Hepatic stellate cell (primary cell): ENCODE measurements at places on chromosomes 1 and 21.
A peak's percentile ranks its signal among the peaks of the same experiment; 100 is the strongest.

GRCh38 chr1:61487801-61488200 is 237.1 kb downstream of the TM2D1 start:
- no peak for DNase-seq

DNA sequence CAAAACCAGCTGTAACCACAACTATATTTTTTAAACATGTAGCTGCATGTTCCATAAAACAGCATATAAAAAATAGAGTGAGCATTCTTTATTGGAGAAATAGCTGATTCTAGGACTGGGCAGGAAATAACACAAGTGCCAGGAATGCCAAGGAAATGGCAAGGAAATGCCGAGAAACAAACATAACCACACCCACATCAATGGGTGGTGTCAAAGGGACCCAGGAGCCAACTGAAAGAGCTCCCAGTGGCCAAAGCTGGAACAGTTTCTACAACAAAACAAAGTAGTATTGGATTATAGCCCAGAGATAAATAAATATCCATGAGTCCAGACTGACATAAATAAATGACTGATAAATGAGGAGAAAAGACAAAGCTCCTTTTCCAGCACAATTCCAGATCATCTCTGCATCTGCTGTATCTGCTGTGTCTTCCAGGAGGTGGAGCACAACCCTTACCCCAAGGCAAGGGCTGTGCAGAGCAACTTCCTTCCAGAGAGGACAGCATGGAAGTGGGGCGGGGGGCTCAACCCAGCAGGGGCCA is 28.1 kb downstream of the ADARB1 start:
- DNase-seq, result peak; percentile 63

DNA sequence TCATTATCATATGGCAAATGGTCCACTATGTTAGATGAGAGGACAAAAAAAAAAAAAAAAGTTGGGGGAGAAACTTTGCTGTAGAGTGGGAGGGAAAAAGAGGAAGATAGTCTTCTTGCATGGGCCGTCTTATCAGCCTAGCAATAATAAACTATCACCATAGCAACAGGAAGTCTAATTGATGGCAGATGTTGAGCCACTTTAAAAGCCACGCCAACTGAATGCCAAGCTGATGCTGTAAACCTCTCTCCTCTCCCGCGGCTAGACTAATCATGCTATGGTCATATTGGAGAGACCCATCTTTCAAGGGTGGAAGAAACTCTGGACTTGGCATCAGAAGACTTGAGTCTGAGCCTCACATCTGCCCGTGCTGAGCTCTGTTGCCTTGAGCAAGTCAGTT is 122.2 kb upstream of the HOOK1 start:
- DNase-seq, result peak; percentile 40

DNA sequence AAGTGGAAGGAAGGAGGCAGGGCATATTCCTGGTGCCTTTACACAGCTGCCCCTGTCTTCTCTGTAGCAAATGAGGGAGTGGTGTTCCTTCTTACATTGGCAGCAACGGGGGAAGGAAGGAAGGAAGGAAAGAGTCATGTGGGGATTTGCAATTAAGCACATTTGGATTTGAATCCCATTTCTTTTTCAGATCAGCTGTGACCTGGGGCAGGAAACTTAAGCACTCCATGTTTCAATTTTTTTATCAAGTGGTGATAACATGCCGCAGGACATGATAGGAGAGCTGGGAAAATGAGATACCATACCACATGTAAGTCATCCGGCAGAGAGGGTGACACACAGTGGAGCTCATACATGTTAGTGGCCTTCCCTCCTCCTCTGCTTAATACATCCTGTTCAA is 186.8 kb downstream of the APP start:
- DNase-seq, result no peak

DNA sequence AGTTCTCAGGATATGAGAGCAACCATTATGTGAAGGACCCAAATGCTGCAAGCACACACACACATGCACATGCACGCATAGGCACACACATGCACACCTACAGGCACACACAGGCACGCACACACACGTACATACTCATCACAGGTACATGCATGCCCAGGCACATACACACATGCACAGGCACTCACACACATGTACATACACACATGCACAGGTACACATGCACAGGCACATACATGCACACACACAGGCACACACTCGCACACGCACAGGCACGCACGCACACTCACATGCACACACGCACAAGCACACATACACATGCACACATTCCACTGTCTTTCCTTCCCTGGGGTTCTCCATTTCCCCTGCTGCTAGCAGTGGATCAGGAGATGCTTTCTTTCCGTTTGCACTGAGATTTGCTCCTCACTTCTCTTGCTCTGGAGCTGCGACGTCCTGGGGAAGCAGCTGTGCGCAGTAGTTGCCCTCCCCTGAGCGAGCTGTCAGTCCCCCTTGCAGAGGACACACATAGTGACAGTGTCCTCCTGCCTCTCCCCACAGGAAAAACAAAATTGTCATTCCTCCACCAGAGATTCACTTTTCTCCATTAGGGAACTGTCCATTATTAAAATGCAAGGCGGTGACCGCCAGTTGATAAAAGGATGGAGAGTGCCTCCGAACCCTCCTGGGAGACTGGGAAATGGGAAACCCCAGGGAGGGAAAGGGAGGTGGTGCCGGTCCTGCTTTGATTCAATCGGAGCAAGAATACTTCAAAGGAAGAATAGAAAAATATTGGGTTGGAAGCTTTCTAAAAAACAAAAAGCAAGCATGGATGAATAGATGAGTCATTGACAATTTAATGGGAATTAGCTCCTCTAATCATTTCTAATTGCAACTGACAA is 69.5 kb downstream of the WDR4 start:
- no peak for DNase-seq

- DNase-seq, result no peak
Measured at GRCh38 chr1:222413436-222413835, 134.5 kb downstream of the HHIPL2 start.

- DNase-seq, result peak; percentile 68
Measured at GRCh38 chr1:22673486-22674409, 20.7 kb downstream of the C1QB start.

DNA sequence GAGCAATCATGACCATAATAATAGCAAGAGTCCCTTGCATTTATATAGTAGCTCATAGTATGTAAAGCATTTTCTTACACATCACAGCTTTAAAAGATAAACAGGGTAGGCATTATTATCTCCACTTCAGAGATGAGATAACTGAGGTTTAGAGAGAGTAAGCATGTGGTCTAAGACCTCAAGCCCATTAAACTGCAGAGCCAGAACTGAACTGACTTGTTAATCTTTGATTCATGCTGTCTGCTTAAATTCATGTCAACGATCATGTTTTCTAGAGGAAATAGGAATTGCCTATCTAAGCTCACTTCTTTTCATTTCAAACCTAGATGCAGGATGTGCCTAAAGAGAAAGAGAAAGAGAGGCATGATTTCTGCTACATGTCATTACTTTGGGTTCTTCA is 524.8 kb downstream of the PTPRC start:
- DNase-seq, result no peak

GRCh38 chr1:230073371-230074035 is 6.5 kb downstream of the GALNT2 start:
- peak; percentile 64 for DNase-seq

DNA sequence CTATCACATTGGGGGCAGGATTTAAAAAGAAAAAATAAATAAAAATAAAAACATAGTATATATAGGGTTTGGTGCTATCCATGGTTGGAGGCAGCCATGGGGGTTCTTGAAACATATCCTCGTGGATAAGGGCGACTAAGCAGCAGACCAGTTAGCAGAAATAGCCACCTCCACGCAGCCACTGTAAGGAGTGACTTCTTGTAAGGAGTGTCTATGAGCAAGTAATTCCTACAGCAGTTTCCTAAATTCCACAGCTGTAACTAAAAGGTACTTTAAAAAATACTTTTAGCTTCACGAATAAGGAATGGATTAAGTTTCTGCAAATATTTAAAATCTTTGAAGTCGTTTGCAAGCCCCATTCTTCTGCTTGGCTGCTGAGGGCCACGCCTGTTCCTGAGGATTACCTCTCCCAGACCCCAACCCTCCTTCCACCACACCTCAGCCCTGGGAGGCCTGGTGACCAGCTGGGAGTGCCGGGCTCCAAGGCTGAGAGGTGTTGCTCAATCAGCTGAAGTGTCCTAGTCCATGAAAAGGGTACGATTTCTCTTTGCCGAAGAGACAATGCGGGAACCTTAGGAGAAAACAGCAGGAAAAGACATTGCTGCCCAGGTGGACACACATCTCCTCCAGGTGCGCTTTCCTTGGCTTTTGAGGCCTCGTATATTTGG is 115.3 kb downstream of the ADSS2 start:
- DNase-seq, result no peak

GRCh38 chr1:21324368-21325141 is 34.3 kb upstream of the ECE1 start:
- DNase-seq, result peak; percentile 90

GRCh38 chr1:42873670-42874069 is 27.3 kb downstream of the ZNF691 start:
- no peak for DNase-seq

- no peak for DNase-seq
Measured at GRCh38 chr1:189429610-189430009, 1048.1 kb downstream of the BRINP3 start.

- no peak for DNase-seq
Measured at GRCh38 chr1:184935920-184936798, 38.1 kb downstream of the NIBAN1 start.

GRCh38 chr1:206930210-206930798 is 8.6 kb upstream of the FCMR start:
- DNase-seq, result no peak

- no peak for DNase-seq
Measured at GRCh38 chr1:53938136-53938830, 7.2 kb downstream of the IFT25 start.

- DNase-seq, result no peak
Measured at GRCh38 chr1:83799594-83799993, 199.3 kb downstream of the TTLL7 start.

GRCh38 chr1:160131803-160132565 is 16.4 kb downstream of the ATP1A2 start:
- no peak for DNase-seq

GRCh38 chr21:35326677-35327076 is 277.6 kb upstream of the RUNX1 start:
- DNase-seq, result no peak

GRCh38 chr21:45373991-45374816 is 30.8 kb upstream of the COL18A1 start:
- DNase-seq, result no peak

GRCh38 chr1:25616987-25617624 is 515 bp downstream of the MAN1C1 start:
- no peak for DNase-seq

DNA sequence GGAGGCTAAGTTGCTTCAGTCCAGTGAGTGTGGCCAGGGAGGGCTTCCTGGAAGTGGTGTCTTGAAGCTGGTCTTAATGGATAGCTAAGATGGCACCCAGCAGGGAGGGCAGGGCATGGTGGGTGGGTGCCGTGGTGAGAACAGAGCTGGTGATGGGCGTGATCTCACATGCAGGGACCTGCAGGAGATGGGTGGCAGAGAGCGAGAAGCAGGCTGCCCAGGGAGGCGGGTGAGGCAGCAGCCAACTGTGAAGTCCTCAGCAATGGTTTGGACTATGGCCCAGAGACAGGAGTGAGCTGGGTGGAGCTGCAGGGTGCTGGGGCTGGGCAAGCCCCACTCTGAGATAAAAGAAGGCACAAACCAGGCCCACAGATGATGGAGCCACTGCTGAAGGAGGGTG is 50.7 kb downstream of the UMODL1 start:
- no peak for DNase-seq

DNA sequence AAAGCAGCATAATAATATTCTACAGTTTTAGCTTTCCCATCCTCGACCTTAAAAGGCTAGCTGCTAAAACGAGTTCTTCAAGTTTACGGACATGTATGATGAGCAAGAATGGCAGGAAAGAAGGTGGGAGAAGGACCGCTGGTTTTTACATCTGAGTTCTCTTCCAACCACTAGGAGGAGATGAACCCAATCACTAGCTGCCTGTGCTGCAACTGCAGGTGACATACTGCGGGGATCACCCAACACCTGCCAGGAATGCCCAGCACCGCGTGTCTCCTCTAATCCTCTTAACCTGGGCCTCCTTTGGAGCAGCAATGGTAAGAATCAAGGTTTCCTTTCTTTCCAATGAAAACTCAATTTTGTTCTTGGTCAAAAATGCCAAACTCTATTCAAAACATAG is 23.5 kb downstream of the TOR3A start:
- no peak for DNase-seq

- DNase-seq, result no peak
Measured at GRCh38 chr1:233939451-233939850, 35.0 kb downstream of the SLC35F3 start.

GRCh38 chr1:160669802-160670201 is 23.0 kb upstream of the SLAMF1 start:
- DNase-seq, result no peak

DNA sequence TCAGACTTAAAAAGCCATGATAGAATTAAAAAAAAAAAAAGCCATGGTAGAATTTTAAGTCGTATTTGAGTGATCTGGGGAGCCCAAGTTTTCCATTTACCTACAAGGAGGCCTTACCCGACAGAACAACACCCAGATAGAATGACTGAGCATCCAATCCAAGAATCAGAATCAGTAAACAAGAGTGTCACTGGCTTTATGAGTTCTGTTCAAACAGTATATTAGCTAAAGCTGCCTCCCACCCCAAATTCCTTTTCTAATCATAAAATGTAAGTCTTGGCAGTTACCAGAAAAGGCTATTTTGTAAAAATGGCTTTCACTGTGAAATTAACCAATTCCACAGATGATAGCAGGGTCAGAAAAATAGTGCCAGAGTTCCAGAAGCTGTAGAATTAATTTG is 1.2 kb downstream of the GTF2B start:
- no peak for DNase-seq

DNA sequence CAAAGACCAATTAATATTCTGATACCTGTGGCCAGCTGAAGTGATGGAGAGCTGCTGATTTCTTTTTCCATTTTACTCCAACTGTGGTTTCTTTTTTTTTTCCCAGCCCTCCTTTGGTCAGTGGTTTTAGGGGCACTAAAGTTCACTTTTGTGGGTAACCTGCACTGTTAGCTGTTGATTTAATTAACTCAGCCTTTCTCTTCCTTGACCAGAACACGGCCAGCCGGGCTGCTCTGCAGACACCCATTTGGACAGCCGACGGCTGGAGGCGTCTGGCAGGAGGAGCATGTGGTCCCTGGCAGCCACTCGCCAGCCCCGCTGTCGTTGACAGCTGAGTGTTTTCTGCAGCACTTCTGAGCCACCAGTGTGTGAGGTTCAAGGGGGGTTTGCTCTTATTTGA is 136.2 kb upstream of the RUNX3 start:
- no peak for DNase-seq

DNA sequence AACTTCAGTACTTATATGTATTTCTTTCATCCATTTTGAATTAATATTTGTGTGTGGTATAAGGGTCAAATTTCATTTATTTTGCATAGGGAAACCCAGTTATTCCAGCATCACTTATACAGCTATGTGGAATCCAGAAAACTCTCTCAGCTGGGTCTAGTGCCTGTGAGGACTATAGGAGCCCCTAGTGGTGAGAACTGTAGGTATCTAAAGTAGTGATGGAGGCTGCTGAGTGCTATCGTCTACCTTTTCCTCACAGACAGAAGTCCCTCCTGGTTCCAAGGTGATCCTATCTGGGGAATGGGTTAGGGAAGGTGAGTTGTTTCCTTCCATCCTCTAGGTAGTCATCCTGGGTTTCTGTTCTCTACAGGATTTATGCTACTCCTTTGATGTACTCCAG is 352.0 kb upstream of the C1orf87 start:
- DNase-seq, result no peak

GRCh38 chr1:11134251-11134897 is 34.7 kb upstream of the EXOSC10 start:
- DNase-seq, result peak; percentile 45

- no peak for DNase-seq
Measured at GRCh38 chr1:154440036-154440804, 35.1 kb downstream of the IL6R start.
